HT1080 (cell line): ENCODE measurements at places on chromosomes 3 and 15. TPM values are rescaled to one million over a fixed set of nuclear protein-coding genes. Genes with fewer than 3 reads are reported as not detected.

Gene ABHD10
- total RNA-seq, result 55.4 and 61.5 TPM in 2 replicates

Gene NME9
- not detected in 2 replicates for total RNA-seq

- DNase-seq, result peak; percentile 87
Observed at GRCh38 chr3:134374791-134375581, 739 bp upstream of the AMOTL2 start.

GRCh38 chr3:188486126-188486525 is 332.2 kb downstream of the LPP start:
- peak; percentile 52 for DNase-seq

- DNase-seq, result peak; percentile 14
Observed at GRCh38 chr3:88141458-88142083, 8.2 kb upstream of the C3orf38 start.
